ENCODE measurements at places on chromosomes 2 and 18. TPM values are rescaled to one million over a fixed set of nuclear protein-coding genes. Genes with fewer than 3 reads are reported as not detected.

The MC2R gene
- total RNA-seq = not detected

The MATN3 gene
- total RNA-seq = 12.5 TPM

The EPAS1 gene
- 112 TPM for total RNA-seq

The KCNG3 gene
- 1.3 TPM for total RNA-seq

The GRHL1 gene
- 1.7 TPM for total RNA-seq

The DCAF17 gene
- total RNA-seq = 7.8 TPM

The GALNT5 gene
- 3.2 TPM for total RNA-seq

The AQP12A gene
- not detected for total RNA-seq

The RBFA gene
- 31.6 TPM for total RNA-seq

The COA5 gene
- total RNA-seq = 15.3 TPM

The C18orf54 gene
- total RNA-seq = 3.5 TPM

The TRIM43 gene
- 0.05 TPM for total RNA-seq

The ASB18 gene
- total RNA-seq = not detected

The C1GALT1C1L gene
- total RNA-seq = 2.2 TPM

The NEU2 gene
- total RNA-seq = not detected

The ADAM23 gene
- 10.0 TPM for total RNA-seq

The DIPK1C gene
- not detected for total RNA-seq

The SPDYA gene
- 0.15 TPM for total RNA-seq

The STK16 gene
- 30.1 TPM for total RNA-seq

The UGT1A3 gene
- not detected for total RNA-seq

The DSC2 gene
- 1.5 TPM for total RNA-seq

The PJVK gene
- total RNA-seq = 0.98 TPM

The FAM237A gene
- not detected for total RNA-seq

The FEV gene
- not detected for total RNA-seq

The TPO gene
- not detected for total RNA-seq

The GCG gene
- not detected for total RNA-seq

The MLPH gene
- 256 TPM for total RNA-seq

The G6PC2 gene
- total RNA-seq = not detected

The SIGLEC15 gene
- total RNA-seq = 0.44 TPM

The ALPG gene
- 0.15 TPM for total RNA-seq

The ST8SIA5 gene
- total RNA-seq = 0.02 TPM

The FABP1 gene
- total RNA-seq = not detected

The CKAP2L gene
- 11.8 TPM for total RNA-seq

The MARCO gene
- total RNA-seq = 0.08 TPM

The ADRA2B gene
- 0.08 TPM for total RNA-seq

The KCNG2 gene
- not detected for total RNA-seq

All from A549 treated with DMSO at 1 μM for 4 hours (cell line).